Fibroblast of skin of right biceps (primary cell): ENCODE measurements at places on chromosomes 5 and 9.

DNA sequence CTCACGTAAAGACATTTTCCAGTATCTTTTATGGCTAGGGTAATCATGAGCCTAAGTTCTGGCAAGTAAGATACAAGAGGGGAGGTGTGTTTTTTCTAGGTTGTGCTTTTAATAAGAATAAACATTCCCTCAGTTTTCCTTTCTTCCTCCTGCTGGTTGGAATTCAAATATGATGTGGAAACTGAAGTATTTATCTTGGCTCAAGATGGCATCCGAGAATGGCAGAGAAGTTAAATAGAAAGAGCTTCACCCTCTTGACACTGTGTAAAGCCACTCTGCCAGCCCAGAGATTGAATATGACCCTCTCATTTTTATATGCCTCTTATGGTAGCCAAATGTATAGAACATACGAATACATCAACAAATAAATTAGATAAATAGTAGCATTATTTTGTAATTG is 438.4 kb downstream of the ISL1 start:
- DNase-seq: no peak

GRCh38 chr5:179716286-179716685 is 16.3 kb upstream of the MAML1 start:
- peak; percentile 19 for DNase-seq

- DNase-seq: no peak
These were observed 66.1 kb downstream of the BRINP1 start for GRCh38 chr9:119302988-119303698.

- peak; percentile 36 for DNase-seq
These were observed 98.2 kb downstream of the MAP1B start for GRCh38 chr5:72205431-72206009.

GRCh38 chr5:178488696-178489095 is 101.5 kb downstream of the COL23A1 start:
- no peak for DNase-seq

GRCh38 chr5:112097768-112098167 is 321.3 kb downstream of the EPB41L4A start:
- peak; percentile 6 for DNase-seq
